ENCODE measurements at places on chromosomes 4 and X.

DNA sequence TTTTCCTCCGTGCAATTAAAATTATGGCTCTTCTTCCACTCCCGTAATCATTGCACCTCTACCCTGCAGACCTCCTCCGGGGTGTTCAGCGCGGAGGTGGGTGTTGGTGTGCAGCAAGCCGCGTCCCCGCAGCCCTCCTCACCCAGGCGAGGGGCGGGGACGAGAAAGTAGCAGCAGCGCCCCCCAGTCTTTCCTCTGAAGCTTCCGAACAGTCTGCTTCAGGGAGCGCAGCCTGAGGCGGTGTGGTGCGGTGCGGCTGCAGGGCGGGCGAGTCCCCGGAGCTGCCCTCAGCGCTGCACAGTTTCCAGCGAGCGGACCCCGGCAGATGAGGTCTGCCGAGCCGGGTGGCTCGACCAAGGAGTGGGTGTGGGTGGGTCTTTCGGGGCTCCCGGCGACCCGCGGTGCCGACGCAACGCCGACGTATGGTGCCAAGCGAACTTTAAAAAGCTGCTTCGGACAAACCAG, at the start of gene FRAS1:
Gene FRAS1 (plus strand): TSS at position 189 of the 465 bp plus-strand sequence. CDS start 687 bp downstream, outside the sequence.
- no peak for DNase-seq

GRCh38 chr4:61309616-61310015, 109.5 kb downstream of the ADGRL3 start:
- no peak for DNase-seq

- peak; percentile 58 for DNase-seq
Measured at GRCh38 chr4:110165382-110166286, 32.8 kb downstream of the ELOVL6 start.

- DNase-seq, result no peak
Measured at GRCh38 chr4:164937576-164938270, 39.7 kb downstream of the TRIM61 start.

DNA sequence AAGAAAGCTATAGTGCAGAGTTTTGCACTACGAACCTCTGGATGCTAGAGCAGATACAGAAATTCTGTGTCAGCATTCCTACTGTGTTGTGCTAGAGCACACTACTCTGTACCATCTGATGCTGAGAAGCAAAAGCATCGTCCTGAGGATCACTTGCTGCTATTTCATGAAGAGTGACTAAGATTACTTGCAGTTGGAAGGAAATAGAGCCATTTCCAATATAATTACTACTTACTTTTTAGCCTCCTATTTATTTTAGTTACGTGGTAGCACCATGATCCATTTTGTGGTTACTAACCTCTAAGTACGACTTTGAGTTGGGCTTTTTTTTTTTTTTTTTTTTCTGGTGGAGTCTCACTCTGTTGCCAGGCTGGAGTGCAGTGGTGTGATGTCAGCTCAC, 226.7 kb downstream of the PALLD start:
- no peak for DNase-seq

DNA sequence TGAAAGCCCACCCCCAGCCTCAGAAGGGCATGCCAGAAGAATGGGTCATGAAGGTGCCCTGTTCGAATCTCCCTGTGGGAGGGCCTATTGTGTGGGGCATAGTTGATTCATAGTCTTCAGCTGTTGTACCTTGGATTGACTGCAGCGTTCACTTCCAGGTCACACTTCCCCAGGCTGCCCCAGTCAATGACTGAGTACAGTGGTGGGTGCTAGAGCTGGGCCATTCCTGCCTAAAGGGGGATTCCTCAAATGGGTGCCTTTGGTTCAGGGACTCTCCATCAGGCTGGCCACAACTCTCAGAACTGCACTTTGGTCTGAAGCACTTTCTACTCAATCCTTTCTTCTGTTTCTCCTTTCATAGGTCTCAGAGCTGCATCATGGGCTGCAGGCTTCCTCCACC, 35.0 kb upstream of the RASGEF1B start:
- no peak for DNase-seq

GRCh38 chr4:39032218-39033085, at the start of gene TMEM156:
TMEM156 (minus strand) TSS chr4:39032409; CDS start chr4:39032313, 96 bp downstream.
- DNase-seq, result no peak

DNA sequence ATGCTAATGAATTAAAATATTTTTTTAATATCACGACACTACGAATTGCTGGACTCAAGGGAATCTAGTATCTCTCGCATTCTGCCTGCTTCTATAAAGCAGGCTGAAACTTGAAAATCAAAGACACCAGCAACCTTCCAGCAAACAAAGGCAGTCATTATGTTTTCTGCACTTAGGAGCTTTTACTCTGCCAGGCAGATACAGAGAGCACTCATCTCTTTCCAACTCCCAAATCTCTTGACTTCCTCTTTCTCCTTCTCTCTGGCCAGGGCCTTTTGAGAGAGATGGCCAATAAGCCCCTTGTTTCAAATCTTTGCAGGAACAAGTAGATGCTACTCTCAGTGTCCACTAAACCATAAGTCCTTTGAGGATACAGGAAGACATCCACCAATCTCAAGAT, 95.2 kb upstream of the KLF3 start:
- DNase-seq, result no peak

GRCh38 chr4:42615131-42615763, 41.7 kb downstream of the ATP8A1 start:
- DNase-seq, result no peak

GRCh38 chrX:115503099-115503498, 57.9 kb upstream of the PLS3 start:
- no peak for DNase-seq

DNA sequence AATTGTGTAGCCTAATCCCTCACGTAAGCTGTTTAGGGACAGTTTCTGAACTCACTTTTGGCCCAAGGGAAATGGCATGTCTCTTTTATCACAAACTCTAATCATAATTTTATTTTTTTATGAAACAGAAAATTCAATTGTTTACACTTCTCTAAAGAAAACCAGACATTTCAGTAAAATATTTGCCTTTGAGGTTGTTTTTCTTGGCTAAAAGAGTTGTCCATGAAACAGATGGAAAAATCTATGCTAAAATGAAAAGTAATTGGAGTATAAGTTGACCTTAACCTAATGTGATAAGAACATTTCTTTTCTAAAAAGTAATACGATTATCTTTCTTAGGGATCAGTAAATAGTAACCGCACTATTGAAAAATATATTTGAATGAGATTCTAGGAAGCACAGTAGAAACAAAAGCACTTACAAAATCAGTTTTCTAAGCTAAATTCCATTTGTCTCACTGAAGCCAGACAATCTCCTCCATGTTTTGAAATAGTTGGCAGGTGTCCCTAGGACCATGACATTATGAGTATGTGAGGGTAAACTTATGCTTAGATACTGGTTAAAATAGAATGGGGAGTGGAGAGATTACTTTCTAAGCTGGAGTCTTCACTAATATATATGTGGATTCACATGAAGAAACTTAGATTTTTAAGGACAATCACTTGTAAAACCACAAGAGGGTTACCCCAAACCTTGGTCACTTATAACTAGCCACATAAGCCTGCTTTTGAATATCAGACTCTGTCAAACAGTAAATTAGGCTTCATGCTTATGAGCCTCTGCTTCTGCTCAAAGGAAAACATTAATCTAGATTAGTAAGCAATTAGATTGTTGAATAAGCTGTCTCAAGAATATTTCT, 20.1 kb upstream of the TET2 start:
- no peak for DNase-seq

- peak; percentile 30 for DNase-seq
Measured at GRCh38 chr4:99811850-99812249, 4.8 kb upstream of the DAPP1 start.

- no peak for DNase-seq
Measured at GRCh38 chr4:121143131-121143530, 21.0 kb downstream of the TNIP3 start.

- DNase-seq, result no peak
Measured at GRCh38 chrX:133294126-133294525, 76.0 kb upstream of the TFDP3 start.

DNA sequence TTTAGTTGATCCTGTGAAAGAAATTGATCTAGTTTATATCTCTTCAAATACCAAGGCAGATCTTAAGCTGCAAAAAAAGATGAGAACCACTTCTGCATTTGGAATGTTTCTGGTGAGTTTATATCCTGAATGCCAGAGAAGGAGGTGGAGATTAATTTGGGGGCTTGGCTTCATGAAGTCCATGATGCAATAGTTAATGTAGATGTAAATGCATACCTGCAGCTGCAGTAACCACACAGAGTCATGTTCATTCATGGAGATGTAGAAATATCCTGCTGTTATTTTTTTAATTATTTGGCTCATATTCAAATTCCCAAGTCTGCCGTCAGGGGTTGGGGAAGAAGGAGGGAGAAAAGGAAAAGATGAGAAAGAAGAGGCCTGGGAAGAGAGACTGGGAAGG, at the start of gene SULT1E1:
Gene SULT1E1 (minus strand): TSS at position 94 of the 400 bp plus-strand sequence. CDS start 2,501 bp downstream, outside the sequence.
- no peak for DNase-seq

- no peak for DNase-seq
Measured at GRCh38 chrX:85378461-85378860, 1.0 kb downstream of the POF1B start.

GRCh38 chr4:95956094-95956493, 116.2 kb downstream of the PDHA2 start:
- no peak for DNase-seq

DNA sequence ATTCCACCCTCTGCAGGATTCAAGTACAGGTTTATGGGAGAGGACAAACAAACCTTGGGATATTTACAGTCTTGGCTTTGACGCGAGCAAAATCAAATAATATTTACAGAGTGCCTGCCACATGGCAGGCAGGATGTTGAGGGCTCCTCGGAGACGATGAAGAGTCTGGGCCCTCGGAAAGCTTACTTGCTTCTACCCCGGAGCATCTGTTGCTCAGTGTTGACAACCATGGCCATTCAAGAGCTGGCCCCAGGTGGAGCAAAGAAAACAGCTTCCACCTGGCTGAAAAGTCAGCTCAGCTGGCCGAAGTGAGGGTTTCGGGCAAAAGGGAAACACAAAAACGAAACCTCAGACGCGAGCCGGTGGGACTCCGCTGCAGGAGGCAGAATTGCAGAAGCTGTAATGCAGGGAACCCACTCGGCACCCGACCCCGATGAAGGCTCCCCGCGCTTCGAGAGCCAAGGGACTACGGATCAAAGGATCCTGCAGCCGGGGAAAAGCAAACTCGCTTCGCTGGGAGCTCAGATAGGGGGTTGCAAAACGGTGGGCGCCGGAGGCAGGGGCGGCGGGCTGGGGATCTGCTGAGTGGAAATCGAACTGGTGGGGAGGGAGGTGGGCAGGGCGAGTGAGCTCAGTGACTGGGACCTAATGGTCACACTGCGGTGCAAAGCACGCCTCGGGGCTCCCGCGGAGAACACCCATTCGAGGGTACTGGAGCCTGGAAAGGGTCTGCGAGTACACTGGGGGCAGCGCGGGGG, 805 bp downstream of the ATP8A1 start:
- DNase-seq, result no peak

- DNase-seq, result no peak
Measured at GRCh38 chr4:52873861-52874343, 11.8 kb downstream of the RASL11B start.

DNA sequence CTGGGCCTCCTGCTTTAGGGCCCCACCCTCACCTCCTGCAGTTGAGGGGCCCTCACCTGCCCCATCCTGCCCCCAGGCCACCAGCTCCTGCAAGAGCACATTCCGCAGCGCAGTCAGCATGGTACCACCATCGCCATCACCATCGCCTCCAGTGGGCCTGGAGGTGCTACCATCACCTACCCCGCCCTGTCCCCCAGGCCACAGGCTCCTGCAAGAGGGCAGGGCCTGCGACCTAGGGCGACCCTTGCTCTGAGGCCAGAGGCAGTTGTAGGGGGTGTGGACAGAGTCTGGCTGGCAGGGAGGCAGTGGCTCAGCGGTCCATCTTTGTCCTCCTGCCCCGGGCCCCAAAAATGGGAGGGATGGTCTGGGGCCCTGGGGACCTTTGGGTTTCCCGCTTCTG, 3.9 kb upstream of the HAUS7 start:
- DNase-seq, result no peak

- DNase-seq, result no peak
Measured at GRCh38 chr4:94961420-94961819, 203.7 kb downstream of the BMPR1B start.

GRCh38 chr4:111556851-111557250, 588.4 kb upstream of the FAM241A start:
- DNase-seq, result no peak

DNA sequence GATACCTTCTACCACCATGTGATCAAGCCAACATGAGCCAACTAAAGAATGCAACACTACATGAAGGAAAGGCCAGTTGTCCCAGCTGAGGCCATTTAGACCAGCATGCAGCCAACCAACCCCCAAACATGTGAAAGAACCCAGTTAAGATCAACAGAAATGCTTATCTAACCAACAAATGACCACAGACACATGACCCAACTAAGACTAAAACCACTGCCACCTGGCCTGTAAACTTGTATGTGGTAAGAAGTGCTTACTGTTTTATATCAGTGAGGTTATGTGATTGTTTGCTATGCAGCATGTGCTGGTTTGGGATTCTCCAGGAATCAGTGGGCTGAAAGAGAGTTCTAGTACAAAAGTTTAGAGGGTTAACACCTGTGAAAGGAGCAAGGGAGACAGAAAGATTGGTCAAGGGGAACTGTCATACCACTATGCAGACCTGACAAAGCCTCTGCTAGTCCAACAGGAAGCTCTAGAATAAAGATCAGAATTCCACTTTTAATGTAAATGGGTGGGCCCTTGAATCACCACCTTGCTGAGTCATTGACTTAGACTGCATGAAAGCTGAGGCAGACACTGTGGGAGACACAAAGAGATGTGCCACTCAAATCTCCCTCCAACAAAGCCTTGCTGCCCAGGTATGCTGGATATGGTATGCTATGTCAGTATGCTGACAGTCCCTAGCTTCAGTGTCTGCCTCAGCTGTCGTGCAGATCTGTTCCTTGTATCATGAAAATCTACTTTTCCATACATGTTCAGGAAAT, 6.1 kb upstream of the SH3D19 start:
- no peak for DNase-seq

DNA sequence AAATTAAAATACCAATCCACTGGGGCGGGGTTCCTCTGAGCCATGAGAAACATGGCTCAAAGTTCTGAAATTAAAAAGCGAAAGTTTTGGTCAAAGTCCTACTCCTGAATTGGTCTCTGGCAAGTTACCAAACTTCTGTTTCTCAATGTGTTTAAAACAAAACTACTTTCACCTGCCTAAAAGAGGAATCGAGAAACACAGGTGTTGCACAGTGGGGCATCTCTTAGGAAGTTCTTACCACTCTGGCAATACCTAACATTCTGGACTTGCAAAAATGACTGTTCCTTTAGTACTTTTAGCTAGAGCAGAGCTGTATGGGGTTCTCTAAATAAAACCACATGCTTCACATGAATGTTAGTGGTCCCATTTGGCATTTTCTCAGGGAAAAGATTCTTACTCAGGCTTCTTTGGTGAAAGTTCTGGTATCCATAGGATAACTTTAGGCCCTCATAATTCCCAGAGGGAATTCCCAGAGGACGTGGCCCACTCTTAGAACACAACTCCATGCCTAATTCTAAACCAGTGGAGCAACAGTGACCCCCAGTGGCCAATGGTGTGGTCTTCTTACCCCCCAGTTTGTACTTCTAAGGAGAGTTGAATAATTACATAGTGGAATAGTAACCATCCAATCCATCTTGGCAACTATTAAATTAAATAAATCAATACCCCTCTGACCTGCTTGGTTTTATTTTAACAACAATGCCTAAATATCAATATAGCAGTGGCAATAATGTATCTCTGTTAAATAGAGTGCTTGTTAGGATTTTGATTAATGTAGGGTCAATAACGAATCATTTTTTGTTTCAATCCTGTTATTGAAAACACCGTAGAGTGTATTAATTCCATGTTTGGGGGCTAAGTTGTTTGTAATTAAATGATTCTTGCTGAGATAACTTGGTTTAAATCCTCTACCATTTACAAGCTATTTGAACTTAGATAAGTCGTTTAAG, 21.9 kb downstream of the BMP3 start:
- DNase-seq, result no peak

Measured in stimulated activated CD4-positive, alpha-beta T cell treated with anti-CD3 and anti-CD28 coated beads, TNF-alpha, amount 100 ng/mL, for 48 hours (primary cell).